ENCODE measurements at places on chromosomes 1 and 21. TPM values are rescaled to one million over a fixed set of nuclear protein-coding genes. Genes with fewer than 3 reads are reported as not detected.

- H3K36me3 ChIP-seq: no peaks in the 10 kb centered on the region
- peak; percentile 67 for DNase-seq
Measured at GRCh38 chr1:24502065-24502708, 449 bp upstream of the RCAN3 start.

DNA sequence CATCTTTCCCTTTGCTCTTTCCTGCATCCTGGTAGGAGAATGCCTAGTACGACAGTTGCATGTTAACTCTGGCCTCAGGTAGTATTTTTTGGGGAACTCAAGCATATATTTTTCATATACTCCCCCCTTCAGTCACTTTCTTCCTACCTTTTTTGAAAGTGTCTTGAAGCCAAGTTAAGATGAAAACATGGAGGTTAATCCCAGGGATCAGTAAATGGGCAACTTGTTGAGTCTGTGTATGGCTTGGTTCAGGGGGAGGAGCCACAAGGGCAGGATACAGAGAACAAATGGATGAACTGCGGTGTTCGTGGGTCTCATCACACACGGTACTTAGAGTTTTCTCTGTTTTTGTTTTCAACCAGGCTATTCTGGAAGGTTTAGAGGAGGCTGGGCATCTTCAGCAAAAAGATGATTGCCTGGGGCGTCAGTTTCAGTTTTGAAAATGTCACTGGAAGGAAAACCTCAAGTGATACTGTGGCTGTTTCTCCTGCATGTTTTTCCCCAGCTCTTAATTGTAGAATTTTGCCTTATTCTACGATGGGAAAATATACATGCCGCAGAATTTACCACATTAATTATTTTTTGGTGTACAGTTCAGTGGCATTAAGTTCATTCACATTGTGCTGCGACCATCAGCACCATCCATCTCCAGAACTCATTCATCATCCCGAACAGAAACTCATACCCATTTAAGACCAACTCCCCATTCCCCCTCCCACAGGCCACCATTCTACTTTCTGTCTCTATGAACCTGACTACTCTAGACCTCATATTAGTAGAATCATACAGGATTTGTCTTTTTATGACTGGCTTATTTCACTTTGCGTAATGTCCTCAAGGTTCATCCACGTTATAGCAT is 71.5 kb downstream of the MAP10 start:
- H3K4me1 ChIP-seq: no peaks in the 10 kb centered on the region
- no peaks in the 10 kb centered on the region for H3K36me3 ChIP-seq
- no peaks in the 10 kb centered on the region for H3K27me3 ChIP-seq
- DNase-seq: no peak
- H3K27ac ChIP-seq: no peak overlapping the region

DNA sequence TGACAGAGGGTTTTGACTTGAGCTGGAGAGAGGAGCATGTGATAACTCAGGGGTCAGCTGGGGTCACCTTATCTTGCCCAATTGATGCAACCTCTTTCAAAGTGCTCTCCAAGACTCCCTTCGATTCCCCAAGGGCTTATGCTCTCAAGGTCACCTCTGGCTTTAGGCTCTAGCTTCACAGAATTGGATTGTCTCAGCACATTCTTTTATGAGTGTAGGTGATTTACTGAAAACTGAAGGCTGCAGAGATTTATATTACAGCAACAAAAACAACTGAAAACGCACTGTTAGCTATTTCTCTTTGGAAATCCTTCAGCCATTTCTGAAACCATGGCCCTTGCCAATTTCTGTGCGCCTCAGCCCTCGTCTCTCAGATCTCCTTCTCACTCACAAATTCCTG is 34.5 kb upstream of the MAP1LC3C start:
- H3K4me1 ChIP-seq: no peaks in the 10 kb centered on the region
- no peak for DNase-seq
- H3K27me3 ChIP-seq: no peaks in the 10 kb centered on the region
- H3K27ac ChIP-seq: no peak overlapping the region
- H3K4me3 ChIP-seq: no peak overlapping the region

DNA sequence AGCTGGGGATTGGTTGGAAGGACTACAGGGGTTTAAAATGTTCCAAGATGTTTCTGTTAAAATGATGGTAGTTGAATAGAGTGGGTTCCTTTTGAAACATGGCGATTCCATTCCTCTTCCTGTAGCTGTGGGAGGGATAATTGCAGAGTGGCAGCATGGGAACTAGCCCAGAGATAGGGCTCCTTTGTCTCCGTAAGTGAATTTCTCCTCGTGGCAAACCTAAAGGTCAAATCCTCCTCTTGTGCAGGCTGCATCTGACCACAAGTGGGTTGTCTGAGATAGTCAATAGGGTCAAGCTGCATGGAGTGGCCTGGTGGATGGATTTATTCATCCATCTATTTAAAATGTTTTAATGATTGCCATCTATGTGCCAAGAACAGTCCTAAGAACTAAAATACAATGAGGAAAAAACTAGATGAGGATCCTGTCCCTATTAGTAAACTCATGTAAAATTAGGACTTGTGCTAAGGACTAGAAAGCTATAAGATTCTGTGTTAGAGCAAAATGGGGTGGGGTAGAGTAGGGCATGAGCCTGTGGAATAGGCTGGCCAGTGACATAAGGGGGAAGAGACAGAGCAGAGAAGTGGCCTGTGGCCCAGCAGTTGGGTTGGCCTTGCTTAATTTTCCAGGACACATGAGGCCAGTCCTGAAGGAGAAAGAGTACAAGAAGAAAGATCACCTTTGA is 89.1 kb upstream of the IVNS1ABP start:
- DNase-seq: no peak
- no peaks in the 10 kb centered on the region for H3K36me3 ChIP-seq
- H3K27ac ChIP-seq: no peak overlapping the region
- no peak overlapping the region for H3K4me3 ChIP-seq
- H3K4me1 ChIP-seq: no peaks in the 10 kb centered on the region

DNA sequence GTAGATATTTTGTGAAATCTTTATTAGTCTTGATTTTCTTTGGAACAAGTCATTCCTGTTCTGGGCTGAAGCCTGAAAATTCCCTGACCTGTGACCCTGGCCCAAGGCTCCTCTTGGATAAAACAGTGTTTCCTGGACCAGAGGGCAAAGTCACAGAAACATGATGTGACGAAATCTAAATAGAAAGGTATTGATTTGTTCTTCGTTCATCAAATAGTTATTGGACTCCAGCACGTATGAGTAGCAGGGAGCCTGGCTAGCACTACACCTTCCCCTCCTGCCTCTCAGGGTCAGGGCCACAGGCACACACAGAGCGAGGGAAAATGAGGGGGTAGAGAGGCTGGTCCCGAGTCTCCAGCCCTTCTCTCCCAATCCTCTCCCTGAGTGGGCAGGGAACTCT is 1.7 kb upstream of the CLDN14 start:
- H3K4me1 ChIP-seq: no peaks in the 10 kb centered on the region
- peak overlapping the region; percentile 95 for H3K4me3 ChIP-seq
- peaks cover 7% of the 10 kb centered on the region for H3K36me3 ChIP-seq
- H3K27ac ChIP-seq: peak overlapping the region; percentile 48
- peak; percentile 85 for DNase-seq

The NEGR1 gene
- total RNA-seq: 0.13 TPM

DNA sequence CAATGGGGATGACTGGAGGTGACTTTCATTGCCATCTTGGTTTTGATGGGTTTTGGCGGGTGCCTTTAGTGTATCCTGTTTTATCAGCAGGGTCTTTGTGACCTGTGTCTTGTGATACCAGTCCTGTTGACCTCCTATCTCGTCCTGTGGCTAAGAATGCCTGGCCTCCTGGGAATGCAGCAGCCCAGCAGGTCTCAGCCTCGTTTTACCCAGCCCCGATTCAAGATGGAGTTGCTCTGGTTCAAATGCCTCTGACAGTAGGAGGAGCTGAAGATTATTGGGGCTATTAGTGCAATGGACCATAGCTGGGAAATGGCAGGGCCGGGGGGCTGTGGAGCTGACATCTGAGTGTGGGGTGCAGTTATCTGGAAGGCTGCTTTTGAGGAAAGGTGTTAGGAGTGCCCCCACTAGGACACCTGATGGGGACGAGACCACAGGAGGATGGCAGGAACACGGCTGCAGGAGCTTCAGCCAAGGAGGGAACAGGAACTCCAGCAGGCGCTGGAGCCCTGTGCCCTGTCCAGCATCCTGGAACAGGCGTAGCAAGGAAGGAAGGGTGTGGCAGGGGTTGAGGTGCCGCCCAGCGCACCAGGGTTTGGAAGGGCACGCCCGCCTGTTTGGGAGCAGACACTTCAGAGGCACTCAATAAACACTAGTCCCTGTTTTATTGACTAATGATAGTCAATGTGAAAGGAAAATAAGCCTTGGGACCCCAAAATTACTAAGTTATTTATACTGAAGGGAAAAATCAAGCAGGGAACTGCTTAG is 15.3 kb upstream of the AGPAT3 start:
- no peaks in the 10 kb centered on the region for H3K27me3 ChIP-seq
- no peaks in the 10 kb centered on the region for H3K4me1 ChIP-seq
- H3K27ac ChIP-seq: no peak overlapping the region
- DNase-seq: peak; percentile 31
- H3K36me3 ChIP-seq: no peaks in the 10 kb centered on the region

DNA sequence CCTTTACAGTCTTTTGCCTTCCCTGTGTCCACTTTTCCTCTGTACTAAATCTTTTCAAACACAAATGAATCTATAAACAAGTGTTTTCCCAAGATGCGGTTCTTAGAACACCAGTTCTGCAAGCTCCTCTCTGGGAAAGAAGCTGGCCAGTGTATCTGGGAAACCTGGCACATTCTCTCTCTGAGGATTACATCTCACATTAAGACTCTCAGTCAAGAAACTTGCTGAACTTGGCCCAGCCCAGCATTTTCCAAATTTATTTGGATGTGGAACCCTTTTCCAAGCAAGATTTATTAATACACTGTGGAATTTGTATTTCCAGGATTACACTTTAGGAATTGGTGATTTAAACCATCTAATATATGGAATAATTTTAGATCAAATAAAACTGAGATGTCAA is 105.7 kb downstream of the ZNF281 start:
- H3K27ac ChIP-seq: no peak overlapping the region
- H3K27me3 ChIP-seq: no peaks in the 10 kb centered on the region
- H3K4me1 ChIP-seq: peaks cover 5% of the 10 kb centered on the region
- H3K4me3 ChIP-seq: no peak overlapping the region

- no peaks in the 10 kb centered on the region for H3K4me1 ChIP-seq
- H3K27me3 ChIP-seq: no peaks in the 10 kb centered on the region
- no peaks in the 10 kb centered on the region for H3K36me3 ChIP-seq
- no peak overlapping the region for H3K4me3 ChIP-seq
- no peak overlapping the region for H3K27ac ChIP-seq
Measured at GRCh38 chr1:43015269-43015668, 56.6 kb upstream of the SLC2A1 start.

Data from right lobe of liver (tissue), 6 donors.